Fibroblast of skin of right quadriceps (primary cell): ENCODE measurements at places on chromosomes 7 and 10.

- DNase-seq = no peak
Measured at GRCh38 chr10:123666318-123667236, at the start of gene GPR26. Gene GPR26, plus strand, starts transcription at chr10:123666355. Its CDS starts 53 bp downstream, at chr10:123666408.

DNA sequence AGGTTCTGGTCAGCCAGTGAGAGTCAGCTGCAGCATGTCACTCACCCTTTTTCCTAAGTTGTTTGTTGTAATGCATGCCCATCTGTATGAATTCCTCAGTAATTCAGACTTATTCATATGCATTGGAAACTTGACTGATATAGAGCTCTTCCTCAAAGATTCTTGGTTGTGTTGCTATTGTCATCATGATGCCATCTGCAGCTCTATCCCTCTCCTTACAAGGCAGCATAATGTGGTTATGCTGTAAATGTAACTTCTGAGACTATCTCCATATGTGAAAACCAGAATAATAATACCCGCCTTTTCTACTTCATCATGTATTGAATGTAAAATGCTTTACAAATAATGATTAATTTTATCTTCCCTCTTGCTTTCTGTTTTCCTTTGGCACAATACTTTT is 252.6 kb upstream of the MTPN start:
- no peak for DNase-seq

DNA sequence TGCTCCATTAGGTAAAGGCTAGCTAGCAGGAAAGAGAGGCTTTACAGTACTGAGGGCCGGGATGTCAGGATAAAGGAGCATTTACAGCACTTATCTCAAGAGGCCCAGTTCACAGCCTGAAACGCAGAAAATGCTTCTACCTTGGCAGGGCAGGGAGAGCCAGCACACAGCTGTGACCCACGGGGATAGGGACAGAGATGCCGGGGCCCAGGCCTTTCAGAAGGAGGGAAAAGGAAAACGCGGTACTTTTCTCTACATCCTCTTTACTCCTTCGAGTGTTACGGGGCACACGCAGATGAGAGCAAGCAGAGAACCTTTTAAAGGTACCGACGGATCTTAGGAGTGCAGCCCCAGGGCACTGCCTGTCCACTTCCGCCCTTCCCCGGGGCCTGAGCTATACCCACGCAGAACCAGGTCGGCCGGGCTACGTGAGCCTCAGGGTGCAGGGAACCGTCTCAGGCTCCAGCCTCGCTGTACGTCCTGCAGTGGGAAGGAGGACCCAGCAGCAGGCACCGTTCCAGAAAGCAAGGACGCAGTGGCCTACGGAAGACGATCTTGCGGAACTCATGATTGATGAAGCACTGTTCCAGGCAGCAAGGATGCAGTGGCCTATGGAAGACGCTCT is 232.3 kb downstream of the ELFN1 start:
- DNase-seq = no peak

GRCh38 chr10:121919666-121920065 is 8.2 kb downstream of the ATE1 start:
- DNase-seq = no peak

- DNase-seq = no peak
Measured at GRCh38 chr10:102713539-102713813, 721 bp downstream of the ARL3 start.

- no peak for DNase-seq
Measured at GRCh38 chr10:82041018-82041417, 166.0 kb downstream of the NRG3 start.

GRCh38 chr10:128263891-128264688 is 137.9 kb upstream of the MKI67 start:
- peak; percentile 20 for DNase-seq

GRCh38 chr10:16816171-16816570 is 1.1 kb downstream of the RSU1 start:
- no peak for DNase-seq

DNA sequence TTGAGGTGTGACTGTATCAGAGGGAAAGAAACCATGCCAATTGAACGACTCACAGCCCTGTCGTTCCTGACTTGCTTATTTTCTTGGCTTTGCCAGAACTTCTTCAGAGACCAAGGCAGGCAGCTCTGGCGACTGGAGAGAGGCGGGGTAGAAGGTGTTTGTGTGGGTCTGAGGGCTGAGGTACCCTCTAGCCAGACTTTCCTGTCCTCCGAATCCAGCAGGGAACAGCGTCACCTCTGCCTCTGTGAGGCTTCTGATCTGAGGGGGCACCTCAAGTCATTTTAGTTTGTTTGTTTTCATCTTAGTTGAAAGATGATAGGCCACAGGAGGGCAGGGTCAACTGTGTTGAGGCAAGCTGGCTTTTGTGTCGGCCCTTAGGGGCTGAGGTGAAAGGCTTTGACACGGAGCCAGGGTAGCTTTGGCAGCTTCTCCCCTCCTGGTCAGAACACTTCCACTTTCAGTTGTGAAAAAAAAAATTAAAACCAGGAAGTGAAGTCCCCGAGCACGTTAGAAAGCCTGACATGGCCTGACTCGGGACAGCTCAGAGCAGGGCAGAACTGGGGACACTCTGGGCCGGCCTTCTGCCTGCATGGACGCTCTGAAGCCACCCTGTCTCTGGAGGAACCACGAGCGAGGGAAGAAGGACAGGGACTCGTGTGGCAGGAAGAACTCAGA is 1.9 kb downstream of the ACSL5 start:
- DNase-seq = peak; percentile 46

- no peak for DNase-seq
Measured at GRCh38 chr7:120994512-120995410, 6.2 kb downstream of the CPED1 start.

- no peak for DNase-seq
Measured at GRCh38 chr10:130455111-130455695, 319.0 kb downstream of the GLRX3 start.

- DNase-seq = no peak
Measured at GRCh38 chr10:77849039-77849664, 77.4 kb downstream of the DLG5 start.

DNA sequence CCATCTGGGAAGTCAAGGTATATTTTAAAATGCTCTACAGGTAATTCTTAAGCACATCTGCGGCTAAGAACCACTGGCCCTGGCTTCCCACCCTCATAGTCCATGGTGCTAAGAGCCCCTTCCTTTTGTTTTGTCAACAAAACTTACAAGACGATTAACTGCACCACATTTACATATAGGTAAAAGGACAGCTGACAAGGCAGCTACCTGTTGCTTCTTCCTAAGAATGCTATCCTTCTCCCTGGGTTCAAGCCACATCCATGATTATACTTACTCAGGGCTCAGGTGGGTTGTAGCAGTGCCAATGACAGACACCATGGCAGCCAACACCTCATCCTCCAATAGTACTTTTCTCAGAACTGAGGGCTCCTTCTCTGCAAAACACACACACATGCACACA is 16.3 kb downstream of the ZDHHC16 start:
- DNase-seq = no peak

DNA sequence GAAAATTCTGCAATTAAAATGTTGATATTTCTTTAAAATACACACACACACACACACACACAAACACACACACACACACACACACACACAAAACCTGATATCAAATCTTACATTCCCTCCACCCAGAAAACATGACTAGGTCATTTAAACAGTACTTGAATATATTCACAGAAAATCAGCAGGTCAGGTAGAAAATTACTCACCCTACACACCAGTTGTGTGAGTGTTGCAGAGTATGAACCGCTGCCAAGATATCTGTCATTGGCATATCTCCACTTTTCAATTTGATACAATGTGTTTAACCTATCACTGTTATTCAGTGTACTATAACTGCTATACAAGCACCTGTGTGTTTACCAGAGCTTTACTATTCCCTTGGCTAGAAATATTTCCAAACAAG is 283.6 kb upstream of the LRRTM3 start:
- peak; percentile 9 for DNase-seq

DNA sequence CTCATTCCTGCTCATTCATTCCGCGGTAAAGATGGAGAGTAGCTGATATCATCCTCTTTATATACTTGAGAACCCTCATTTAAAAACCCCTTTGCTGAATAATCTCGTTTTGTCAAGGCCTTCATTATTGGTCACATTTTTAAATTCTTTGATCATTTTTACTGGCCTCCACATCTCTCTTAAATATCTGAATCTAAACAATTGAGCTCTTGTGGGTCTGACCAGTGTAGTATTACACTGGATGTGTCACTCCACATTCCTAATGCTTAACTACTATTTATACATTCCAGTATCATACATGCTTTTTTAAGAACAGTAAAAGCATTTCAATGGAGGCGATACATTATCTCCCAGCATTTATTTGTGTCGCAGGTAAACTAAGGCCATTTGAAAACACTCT is 12.6 kb upstream of the PRPS1L1 start:
- DNase-seq = peak; percentile 51

GRCh38 chr7:96084881-96085553 is 236.9 kb downstream of the SLC25A13 start:
- DNase-seq = peak; percentile 40

GRCh38 chr7:32507414-32507813 is 12.1 kb downstream of the AVL9 start:
- DNase-seq = peak; percentile 57

- DNase-seq = no peak
Measured at GRCh38 chr7:116215551-116215950, 5.2 kb downstream of the TES start.

- DNase-seq = peak; percentile 66
Measured at GRCh38 chr10:22630234-22631174, 83.9 kb downstream of the PIP4K2A start.

DNA sequence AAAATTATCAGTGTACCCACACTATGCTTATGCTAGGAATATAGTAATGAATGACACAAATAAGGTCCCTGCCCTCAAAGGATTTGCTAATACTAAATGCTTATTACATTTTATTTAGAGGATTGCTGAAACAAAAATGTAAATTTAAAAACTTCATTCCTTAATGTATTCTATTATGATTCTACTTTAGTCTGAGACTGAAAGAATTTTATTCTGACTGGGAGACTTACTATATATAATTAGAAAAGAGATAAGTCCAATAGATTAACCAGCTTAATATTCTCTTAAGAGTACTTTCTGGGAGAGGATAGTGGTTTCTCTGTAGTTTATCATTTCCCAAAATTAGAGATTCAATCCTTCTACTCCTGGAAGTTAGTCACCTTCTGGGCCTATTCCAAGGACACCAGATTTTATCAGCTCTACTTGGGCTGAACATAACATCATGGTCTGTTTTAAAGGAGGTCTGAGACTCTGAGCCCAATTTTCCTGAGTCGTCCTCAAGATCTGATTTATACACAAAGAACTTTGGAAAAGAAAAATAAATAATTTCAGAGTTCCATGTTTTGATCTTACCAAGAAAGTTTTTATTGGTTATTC is 41.1 kb downstream of the ASZ1 start:
- DNase-seq = peak; percentile 57

- peak; percentile 51 for DNase-seq
Measured at GRCh38 chr7:129163875-129164544, 19.5 kb downstream of the TSPAN33 start.

DNA sequence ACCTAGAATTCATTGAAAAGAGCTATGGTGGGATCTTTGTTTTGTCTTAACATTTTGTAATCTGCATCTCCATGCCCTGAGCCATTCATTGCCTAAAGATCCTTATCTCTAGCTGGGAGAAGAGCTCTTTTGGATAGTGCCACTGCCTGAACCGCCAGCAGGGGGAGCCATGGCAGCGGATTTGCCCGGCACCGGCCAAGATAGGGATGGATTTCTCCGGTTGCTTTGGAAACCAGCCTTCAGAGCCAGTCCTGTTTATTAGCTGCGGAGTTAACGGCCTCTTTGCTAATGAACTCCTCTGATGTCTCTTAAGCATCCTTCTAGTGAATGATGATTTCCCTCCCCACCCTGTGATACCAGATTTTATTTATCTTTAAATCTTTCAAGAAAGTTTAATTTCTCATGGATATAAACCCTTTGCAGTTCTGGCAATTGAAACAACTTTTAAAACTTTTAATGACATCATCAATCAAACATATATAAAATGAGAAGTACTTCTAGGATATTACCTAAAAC is 58.2 kb upstream of the LYZL2 start:
- peak; percentile 79 for DNase-seq

DNA sequence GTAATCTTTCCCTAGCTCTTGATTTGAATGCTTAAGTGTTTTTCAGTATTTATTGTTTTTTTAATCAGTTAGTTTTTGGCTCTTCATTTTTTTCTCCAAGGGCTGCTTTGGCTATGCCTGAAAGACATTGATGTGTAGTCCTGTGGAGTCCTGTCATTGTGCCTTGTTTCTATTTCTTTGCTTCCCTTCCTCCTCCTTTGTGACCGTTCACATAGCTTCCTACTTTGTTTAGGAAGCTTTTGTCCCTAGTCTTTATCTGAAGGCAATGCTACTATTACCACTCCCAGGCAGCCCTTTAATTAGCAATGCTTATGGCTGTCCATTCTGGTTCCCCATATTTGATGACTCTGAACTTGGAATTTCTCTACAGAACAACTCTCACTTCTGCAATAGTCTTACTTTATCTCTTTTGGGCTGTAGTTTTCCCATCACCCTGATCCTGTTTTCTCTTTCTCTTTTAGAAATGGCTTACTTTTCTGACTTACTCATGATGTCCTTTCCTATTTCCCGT is 39.9 kb downstream of the ADCYAP1R1 start:
- no peak for DNase-seq

GRCh38 chr7:157612009-157612663 is 275.3 kb downstream of the DNAJB6 start:
- DNase-seq = no peak

GRCh38 chr10:79196470-79197461 is 128.0 kb downstream of the ZMIZ1 start:
- peak; percentile 46 for DNase-seq

GRCh38 chr10:71659111-71659634 is 60.4 kb downstream of the C10orf105 start:
- no peak for DNase-seq

DNA sequence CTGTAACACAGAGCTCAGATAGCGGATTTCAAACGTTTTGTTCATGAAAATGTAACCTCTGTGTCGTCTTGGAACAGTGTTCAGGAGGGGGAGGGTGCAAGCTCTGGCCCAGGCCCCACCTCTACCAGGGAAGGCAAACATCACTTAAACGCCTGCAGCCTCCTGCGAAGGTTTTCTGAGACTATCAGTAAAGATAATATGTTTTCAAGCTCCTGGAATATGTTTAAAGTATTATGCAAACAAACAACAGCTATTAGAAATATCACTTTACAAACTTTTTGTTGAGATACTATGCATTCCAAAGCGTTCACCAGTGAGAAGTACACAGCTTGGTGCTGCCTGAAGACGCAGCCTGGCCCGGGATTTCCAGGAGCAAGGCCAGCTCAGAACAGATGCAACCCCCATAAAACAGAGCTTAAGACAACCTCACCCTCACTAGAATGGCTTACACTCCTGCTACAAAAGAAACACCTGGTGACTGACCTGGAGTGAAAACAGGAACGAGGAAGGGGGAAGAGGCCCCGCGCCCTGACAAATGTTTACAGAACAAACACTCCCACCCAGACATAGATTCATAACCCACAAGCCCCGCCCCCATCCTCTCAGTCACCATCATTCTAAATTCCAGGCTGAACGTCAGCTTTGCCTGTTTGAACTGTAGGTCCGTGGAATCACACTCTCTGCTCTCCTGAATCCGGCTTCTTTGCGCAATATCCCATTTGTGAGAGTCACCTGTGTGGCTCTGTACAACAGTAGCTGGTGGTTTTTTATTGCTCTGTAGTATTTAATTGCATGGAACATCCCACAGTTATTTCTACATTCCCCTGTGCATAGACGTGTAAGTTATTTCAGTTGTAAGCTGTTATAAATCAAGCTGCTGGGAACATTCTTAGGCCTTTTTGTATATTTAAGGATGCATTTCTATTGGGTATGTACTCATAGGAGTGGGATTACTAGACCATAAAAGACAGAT is 155.0 kb downstream of the PTPRN2 start:
- DNase-seq = no peak

- DNase-seq = no peak
Measured at GRCh38 chr7:7795203-7795602, 76.8 kb upstream of the RPA3 start.

GRCh38 chr10:103709341-103709920 is 145.9 kb downstream of the SH3PXD2A start:
- peak; percentile 70 for DNase-seq
